NCI-H1417 treated with DMSO at 0.1 percent for 48 hours (cell line): ENCODE measurements at places on chromosomes 4 and X.

- DNase-seq = no peak
These were observed 153.4 kb upstream of the ANK2 start for GRCh38 chr4:112895811-112896608.

DNA sequence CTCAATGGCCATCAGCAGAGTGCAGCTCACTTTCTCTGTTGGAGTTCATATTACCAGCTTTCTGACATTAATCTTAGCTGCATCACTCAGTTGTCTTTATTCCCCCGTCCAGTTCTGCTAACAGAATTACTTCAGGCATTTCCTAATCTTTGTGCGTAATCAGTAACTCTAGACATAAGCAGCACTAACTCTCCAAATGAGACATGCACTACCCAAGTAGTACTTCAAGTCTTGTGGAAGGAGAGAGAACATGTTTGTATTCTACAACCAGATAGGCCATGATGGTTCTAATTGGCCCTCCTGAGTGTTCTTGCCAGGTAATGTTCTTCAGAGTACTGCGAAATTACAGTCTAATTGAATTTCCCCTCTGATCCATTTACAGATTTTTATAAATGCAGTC is 448.5 kb upstream of the RPS6KA3 start:
- no peak for DNase-seq

DNA sequence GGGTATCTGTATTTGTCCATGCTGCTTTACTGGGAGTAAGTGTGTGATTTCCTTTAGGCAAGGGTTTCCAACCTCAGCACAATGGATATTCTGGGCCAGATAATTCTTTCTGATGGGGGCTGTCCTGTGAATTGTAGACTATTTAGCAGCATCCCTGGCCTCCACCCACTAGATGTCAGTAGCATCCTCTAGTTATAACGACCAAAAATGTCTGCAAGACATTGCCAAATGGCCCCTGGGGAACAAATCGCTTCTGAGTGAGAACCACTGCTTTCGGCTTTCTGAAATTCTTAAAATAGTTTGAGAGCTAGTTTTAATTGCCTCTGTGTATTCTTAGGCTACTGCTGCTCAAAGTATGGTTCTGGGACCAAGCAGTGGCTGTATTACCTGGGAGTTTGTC is 81.2 kb upstream of the GPM6B start:
- DNase-seq = no peak

DNA sequence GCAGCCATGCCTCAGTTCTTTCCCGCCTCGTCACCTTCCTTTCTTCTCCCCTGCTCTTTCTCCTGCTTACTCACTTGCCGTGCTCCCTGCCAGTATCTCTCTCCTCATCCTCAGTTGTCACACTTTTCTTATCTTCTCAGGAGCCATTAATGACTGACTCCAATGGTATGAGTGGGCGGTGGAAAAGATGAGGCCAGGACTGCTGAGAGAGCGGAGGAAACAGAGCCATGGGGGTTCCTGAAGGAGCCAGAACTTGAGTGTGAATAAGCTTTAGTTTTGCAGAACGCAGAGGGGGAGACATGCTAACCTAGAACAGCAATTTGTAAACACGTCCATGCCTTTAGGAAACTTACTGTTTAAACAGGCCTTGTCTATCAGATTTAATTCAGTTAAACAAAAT is 126.5 kb downstream of the CHIC2 start:
- no peak for DNase-seq

DNA sequence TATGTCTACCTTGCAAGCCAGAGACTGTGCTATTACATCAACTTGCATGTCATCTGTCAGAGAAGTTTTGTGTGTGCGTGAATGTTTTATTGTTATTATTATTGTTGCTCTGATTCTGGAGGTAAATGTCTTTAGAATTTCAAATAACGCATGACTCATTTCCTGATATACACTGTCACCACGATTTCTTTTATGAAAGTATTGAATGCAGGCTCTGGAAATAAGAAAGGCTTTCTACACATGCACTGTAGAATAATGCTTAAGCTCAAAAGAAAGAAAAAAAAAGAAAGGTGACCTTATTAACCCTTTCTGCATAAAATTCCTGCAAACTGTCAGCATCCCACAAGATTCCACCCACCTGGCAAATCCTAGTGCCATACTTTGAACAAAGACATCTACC is 632.9 kb downstream of the ZNF674 start:
- no peak for DNase-seq

DNA sequence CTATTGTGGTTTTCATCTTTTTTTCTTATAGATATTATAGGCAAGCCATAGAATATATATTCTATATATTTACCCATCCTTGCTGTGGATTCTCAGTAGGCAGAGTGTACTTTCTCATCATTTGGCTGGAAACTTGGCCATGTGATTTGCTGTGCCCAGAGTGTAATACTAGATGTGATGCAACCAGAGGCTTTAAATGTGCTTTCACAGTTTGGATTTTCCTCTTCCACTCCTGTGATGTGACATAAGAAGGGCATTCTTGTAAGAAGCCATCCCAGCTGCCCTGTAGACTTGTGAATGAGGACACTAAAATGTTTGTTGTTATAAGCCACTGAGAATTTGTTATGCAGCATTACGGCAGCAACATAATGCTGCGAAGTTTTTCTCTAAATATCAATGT is 10.4 kb upstream of the HPGDS start:
- DNase-seq = no peak

DNA sequence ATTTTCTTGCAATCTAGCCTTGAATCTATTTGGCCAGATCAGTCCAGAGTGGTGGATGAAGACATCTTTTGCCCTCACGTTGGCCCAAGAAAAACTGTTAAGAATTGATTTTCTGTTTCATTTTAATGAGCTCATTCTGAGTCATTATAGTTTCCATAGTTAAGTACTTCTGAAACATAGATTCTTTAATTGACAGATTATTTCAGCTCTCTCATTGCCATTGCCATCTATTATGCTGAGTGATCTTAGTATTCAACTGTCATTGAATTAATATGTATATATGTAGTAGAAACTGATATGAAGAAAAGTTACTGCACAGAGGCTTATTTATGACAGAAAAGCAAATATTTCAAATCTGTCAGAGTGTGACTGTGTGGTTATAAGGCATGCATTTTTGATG is 45.5 kb upstream of the PPP1R2C start:
- DNase-seq = no peak

GRCh38 chr4:94673961-94674360 is 83.8 kb upstream of the BMPR1B start:
- no peak for DNase-seq

DNA sequence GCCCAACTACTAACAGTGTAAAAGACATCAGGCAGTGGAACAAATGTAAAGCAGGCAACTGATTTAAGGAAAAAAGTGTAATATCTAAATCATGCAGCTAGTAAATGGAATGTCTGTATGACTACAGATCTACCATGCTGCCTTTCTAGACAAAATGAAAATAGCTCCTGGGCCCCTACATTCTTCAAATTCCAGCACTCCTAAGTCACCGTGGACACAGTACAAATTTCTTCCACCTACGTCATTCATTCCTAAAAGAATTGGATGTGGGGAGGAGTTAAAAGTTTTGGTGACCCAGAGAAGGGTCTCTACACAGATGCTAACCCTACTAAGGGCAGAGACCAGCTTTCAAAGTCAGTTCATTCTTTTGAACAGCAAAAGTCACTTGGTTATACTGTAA is 137.2 kb upstream of the ARHGEF9 start:
- DNase-seq = no peak

- DNase-seq = no peak
These were observed 50.4 kb upstream of the PAGE5 start for GRCh38 chrX:55169782-55170181.

DNA sequence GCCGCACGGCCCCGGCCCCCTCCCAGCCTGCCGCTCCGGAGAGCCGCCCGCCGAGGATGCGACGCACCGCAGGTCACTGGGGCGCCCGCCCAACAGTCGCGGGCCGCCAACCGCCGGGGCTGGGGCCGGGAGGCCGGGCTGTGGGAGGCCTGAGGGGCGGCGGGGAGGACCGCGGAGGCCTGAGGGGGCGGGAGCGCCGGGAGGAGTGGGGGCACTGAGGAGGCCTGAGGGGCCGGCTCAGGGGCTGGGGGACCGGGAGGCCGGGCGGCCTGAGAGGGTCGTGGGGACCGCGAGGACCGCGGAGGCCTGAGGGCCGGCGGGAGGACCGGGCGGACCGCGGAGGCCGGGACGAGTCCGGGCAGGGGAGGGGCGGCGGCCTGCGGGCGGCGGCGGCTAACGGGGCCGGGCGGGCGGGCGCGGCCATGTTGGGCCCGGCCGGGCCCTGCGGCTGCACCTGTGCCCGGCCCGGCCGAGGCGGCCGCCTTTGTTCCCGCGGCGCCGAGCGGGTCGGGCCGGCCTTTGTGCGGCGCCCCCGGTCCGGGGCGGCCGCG is 353 bp downstream of the NSD2 start:
- DNase-seq = no peak

DNA sequence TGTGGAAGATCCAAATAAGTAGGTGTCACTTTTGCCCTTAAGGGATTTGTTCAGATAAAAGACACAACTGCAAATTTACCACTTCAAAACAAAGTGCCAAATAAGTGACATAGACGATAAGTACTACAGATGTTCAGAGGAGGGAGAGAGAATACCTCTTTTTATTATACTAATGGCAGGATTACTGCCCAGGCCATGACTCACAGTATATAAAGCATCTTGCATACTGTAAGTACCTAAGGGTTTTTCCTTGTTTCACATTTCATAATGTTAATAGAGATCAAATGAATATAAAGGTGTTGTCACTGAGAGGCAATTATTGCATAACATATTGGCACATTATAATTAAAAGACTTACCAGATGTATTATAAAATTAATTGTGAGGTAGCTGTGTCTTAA is 46.4 kb downstream of the PTPN13 start:
- no peak for DNase-seq

- no peak for DNase-seq
These were observed 824 bp upstream of the UGDH start for GRCh38 chr4:39528061-39528465.

DNA sequence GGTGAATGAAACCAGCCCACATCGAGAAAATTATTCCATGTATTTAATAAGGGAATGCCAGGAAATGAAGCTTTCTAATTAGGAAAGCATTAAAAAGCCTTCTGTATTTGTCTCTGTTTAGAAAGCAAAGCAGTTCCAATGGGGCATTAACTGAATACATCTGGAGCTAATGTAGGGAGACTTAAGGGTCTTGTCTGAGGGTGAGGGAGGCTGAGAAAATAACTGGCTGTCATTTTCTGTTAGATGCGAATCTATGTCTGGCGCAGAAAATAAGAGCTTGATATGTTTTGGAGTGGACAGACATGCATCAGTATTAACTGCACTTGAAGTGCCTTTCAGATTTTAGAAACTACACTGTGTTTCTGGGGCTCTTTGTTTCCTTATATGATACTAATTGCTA is 111.3 kb downstream of the KLHL8 start:
- DNase-seq = no peak

DNA sequence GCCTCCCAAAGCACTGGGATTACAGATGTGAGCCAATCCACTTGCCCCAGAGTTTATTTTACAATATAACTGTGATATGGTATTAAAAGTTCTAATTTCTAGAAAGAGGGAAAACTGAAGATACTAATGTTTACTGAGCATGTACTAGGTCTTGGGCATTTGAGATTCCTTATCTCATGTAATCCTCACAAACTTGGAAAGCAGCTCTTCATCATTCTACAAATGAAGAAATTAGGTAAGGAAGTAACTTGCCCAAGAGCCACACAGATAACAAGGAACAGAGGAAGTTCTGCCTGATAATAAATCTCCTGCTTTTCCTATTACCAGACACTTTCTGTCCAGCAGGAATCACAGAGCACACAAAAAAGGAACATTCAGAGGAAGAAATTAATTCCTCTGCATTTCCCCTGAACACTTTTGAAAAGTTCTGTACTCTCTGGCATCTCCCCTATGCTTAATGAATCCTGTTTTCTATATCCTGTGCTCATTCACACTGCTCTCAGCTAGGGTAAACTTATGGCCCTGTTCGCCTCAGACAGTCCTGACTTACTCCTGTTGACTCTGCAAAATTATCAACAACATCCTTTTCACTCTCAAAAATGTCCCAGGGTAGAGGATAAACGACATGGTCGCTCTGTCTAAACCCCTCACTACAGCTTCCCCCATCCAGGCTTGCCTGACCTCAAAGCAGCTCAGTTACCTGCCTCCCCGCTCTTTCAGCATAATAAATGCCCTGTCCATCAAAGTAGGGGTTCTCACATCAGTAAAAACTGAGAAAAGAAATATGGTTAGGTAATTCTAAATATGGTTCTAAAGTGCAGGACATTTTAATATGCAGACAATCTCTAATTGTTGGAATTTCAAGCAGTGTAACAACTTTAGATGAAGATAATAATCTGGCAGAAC is 13.6 kb downstream of the SH3RF1 start:
- DNase-seq = no peak

DNA sequence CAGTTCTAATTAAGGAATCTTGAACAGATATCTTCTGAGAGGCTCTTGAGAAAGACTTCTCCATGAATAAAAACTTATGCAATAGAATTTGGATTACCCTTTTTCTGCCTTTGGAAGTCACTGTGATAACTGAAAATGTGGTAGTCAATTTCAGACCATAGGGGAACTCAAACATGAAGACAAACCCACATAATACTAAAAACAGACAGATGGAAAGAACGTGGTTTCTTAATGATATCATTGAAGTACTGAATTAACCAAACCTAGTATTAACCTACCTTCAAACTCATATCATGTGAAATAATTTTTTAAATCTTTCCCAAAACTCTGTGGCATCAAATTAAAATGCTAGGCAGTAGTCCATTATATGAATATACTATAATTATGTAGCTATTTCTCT is 153.5 kb downstream of the CAMK2D start:
- no peak for DNase-seq

- DNase-seq = no peak
These were observed 752.5 kb upstream of the PCDH10 start for GRCh38 chr4:132396636-132397035.
